ENCODE measurements at places on chromosomes 7 and 10.

GRCh38 chr10:132457328-132458070 is 60.5 kb downstream of the PWWP2B start:
- no peak for DNase-seq

- no peak for DNase-seq
Observed at GRCh38 chr7:30996256-30996655, 32.5 kb downstream of the GHRHR start.

GRCh38 chr10:95964756-95965155 is 57.0 kb downstream of the CC2D2B start:
- no peak for DNase-seq

- no peak for DNase-seq
Observed at GRCh38 chr10:47374611-47375536, 9.2 kb downstream of the ZNF488 start.

DNA sequence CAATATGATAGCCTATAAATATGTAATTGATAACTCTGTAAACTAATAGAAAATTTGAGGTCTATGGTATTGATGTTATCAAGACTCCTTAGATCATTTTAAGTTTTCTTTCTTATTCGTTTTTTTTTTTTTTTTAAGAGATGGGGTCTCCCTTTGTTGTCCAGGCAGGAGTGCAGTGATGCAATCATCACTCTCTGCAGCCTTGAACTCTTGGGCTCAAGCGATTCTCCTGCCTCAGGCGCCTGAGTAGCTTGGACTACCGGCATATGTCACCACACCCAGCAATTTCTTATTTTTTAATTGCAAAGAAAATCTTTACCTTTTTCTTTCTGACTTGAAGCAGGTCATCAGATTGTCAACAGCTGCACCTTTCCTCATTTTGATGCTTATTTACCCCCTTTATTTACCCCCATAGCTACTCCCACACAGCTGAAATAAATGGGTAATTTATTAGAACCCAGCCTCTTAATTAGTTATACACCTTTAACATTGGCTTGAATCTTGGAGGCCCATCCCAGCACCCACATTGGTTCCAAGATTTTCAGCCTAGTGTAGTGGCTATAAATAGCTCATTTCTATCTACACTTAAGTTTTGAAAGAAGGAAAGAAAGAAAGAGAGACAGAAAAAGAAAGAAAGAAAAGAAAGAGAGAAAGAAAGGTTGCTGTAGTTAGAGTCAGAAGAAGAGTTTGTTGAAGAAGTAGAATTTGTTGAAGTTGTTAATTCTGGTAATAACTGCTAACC is 38.3 kb downstream of the ARL4A start:
- no peak for DNase-seq

DNA sequence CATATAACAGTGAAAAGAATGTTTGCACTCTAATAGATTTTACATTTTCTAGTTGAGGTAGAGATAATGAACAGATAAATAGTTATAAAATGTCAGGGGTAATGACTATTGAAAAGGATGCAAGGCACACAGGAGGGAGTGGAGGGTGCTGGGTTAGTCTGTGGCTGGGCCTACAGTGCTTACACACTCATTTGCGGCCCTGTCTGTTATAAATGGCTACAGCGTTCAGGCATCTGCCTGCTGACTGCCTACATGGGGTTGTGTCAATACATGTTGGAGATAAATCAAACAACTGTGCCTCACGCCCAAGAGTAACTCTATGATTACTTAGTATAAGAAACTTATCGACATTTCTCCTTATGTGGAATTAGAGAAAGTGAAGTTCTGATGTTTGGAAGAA is 313.3 kb downstream of the ACTR3B start:
- DNase-seq: no peak

- no peak for DNase-seq
Observed at GRCh38 chr7:127717502-127718339, 65.7 kb downstream of the SND1 start.

DNA sequence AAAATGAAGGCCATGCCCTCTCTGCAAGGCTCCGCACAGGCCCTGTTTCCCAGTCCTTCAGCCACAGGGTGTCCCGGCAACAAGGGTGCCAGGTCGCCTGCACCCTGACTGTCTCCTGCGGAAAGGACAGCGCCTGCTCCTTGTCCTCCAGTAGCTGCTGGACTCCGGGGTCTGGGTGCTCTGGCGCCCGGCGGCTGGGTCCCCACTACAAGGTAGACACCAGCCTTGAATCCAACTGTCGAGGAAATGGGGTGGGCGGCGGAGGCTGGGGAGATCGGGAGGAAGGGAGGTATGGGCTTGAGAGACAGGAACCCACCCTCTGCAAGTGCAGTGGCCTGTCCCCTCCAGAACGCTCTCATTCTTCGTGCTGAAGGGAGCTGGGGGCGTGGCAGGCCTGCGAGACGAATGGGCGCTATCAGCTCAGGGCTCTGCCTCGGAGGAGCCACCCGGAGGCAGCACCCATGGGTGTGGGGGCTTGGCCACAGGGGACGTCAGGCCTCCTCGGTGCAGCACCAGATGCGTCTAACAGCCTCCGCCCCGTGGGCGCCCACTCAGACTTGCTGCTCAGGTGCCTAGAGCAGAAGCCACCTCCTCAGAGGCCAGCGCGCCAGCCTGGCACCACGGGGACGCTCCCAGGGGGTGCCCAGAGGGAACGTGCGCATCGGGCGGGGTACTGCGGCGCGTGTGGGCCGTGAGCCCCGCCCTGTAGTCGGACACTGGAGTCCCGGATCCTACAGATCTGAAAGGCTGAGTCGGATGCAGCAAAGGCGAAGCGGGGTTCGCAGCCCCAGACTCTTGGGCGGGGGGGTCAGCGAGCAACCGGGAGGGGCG is 15.6 kb downstream of the ADAM8 start:
- no peak for DNase-seq

- no peak for DNase-seq
Observed at GRCh38 chr7:107615910-107616680, 36.0 kb downstream of the BCAP29 start.

DNA sequence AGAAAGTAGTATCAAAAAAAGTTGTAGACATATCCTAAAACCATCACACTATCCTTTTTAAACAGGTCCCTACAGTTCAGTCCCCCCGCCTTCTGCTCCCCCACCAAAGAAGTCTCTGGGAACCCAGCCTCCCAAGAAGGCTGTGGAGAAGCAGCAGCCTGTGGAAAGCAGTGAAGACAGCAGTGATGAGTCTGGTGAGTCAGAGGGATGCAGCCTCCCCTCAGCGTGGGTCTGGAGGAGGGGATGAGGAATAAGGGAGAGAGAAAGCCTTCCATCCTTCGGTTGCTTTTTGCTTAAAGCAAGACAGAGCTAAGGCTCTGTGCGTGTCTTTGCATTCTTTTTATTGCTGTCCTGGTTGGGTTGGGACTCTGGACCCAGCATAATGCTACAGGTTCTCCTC is 7.6 kb downstream of the NOLC1 start:
- DNase-seq: no peak

DNA sequence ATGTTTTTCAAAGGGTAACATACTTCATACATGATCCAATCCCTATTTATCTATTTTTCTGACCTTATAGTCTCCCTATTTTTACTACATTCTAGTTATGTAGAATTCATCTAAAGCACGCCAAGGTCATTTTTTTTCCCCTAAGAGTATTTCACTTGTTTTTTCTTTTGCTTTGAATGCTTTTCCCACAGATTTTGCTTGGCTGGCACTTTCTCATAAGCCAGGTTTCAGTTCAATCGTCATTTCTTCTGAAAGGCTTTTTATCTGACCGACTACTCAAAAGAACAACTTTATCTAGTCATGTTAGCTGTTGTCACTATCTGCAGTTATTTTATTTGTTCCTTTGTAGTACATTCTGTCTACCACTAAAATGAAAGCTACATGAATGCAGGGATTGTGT is 1274.6 kb downstream of the REEP3 start:
- DNase-seq: no peak

GRCh38 chr10:59997827-59998525 is 91.6 kb upstream of the CCDC6 start:
- no peak for DNase-seq

- no peak for DNase-seq
Observed at GRCh38 chr10:72158176-72158575, 57.6 kb upstream of the ANAPC16 start.

DNA sequence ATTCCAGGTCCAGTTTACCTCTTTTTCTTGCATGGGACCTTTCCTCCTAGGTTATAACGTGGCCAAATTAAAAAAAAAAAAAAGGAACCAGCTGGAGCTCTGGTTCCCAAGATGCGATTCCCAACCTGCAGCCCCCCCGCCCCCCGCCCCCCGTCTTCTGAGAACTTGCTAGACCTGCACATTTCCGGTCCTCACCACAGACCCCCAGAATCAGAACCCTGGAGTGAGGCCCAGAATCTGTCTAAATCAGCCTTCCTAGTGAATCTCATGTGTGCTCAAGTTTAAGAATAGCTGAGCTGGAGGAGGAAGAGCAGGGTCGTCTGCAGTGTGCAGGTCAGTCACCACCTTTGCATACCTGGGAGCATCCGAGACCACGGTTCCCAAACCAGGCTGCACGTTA is 144.2 kb downstream of the KLF6 start:
- DNase-seq: no peak

DNA sequence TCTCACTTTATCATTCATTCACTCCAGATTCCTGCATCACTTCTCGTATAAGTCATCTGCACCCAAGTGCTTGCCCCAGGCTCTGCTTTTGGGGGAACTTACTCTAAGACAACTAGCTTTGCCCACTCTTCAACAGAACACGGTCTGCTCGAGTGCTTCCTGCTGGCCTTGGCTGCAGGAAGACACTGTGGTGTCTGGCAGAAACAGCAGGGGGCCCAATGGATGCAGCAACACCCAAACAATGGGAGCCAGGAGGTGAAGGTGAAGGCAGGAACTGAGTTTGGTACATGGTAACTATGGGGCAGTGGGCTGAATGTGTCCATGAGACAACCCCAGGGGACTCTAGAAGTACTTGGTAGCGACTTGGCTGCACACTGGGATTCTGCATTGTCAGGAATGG is 344.0 kb downstream of the REEP3 start:
- DNase-seq: no peak

DNA sequence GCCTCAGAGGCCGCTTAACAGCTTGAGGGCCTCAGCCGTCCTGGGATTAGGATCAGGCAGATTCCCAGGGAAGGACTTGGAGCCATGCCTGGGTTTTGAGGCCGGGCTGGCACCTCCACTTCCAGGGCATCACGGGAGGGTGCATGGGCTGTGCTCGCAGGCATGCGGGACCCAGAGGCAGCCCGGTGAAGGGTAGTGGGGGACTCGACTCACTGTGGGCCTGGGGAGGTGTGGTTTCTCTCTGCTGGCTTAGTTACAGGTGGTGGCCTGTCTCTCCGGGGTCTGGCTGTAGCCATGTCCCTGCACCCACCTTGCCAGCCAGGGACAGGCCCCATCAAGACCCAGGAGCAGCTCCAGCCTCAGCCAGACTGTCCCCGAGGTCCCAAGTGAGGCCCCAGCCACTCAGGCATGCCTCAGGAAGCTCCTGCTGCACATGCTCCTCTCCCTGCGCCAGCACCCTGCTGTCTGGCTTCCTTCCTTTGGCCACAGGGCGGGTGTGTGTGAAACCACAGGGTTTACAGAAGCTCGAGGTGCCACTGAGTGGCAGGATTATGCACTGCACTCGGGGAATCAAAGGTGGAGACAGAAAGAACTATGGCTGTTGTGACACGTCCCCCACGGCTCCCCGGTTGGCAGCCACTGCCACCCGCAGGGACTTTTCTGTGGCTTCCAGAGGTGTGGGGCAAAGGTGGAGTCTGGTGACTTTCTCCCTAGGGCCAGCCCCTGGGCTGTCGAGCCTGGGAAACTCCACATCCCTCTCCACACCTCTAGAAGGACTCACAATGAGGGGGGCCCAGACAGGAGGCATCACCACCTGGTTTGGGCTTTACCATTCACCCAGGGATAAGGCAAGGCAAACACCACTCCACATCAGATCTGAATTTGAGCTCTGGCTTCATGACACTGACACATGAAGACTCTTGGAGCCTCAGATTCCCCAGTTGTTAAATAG is 19.7 kb downstream of the GOLGA7B start:
- no peak for DNase-seq

GRCh38 chr10:71042216-71042615 is 153.9 kb upstream of the PCBD1 start:
- DNase-seq: no peak

- no peak for DNase-seq
Observed at GRCh38 chr10:132765435-132765834, 20.5 kb downstream of the NKX6-2 start.

- no peak for DNase-seq
Observed at GRCh38 chr7:114988755-114989375, 67.0 kb downstream of the MDFIC start.

DNA sequence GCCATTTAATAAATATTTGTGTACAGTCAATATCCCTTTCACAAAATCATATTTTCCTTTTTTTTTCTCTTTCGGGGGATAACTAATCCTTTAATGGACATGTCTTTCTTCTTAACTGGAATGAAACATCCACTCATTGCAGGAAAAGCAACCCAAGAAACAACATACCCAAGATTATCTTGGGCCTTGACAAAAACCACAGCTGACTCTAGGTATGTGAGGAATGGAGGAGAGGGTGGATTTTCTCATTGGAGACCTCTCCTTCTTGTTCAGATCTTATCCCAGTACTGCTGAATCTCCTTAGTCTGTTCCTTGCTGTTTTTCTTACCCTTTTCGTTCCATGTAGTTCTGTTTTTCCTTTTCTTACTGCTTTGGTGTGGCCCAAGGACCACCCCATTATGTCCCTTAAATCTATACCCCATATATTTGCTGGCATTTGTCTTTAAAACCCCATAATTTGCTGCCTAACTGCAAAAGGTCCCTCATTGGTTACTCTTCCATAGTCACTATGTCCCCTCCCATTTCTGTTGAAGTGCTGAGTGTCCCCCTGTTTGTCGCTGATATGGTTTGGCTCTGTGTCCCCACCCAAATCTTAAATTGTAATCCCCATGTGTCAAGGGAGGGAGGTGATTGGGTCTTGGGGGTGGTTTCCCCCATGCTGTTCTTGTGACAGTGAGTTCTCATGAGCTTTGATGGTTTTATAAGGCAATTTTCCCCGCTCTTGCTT is 6.8 kb upstream of the CDK6 start:
- DNase-seq: no peak

DNA sequence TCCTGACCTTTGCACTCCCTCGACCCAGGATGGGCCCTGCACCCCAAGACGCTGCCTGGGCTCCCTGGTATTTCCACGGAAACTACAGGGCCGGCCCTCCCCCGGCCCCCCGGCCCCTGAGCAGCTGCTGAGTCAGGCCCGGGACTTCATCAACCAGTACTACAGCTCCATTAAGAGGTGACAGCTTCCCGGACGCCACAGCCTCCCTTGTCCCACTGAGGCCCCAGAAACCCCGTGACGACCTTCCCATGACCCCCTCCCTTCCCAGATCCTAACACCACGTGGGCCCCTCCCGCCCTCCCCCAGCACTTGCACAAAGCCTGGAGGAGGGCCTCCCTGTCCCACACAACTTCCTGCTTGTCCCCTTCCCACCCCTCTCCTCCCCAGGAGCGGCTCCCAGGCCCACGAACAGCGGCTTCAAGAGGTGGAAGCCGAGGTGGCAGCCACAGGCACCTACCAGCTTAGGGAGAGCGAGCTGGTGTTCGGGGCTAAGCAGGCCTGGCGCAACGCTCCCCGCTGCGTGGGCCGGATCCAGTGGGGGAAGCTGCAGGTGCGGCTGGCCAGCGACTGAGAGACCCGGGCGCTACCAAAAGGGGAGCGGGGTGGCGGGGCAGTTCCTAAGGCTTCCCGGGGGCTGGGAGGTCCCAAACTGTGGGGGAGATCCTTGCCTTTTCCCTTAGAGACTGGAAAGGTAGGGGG is 5.7 kb downstream of the NOS3 start:
- DNase-seq: no peak

All from cortex of kidney (tissue), 1 donor.